ENCODE measurements at places on chromosomes 1 and 21.

DNA sequence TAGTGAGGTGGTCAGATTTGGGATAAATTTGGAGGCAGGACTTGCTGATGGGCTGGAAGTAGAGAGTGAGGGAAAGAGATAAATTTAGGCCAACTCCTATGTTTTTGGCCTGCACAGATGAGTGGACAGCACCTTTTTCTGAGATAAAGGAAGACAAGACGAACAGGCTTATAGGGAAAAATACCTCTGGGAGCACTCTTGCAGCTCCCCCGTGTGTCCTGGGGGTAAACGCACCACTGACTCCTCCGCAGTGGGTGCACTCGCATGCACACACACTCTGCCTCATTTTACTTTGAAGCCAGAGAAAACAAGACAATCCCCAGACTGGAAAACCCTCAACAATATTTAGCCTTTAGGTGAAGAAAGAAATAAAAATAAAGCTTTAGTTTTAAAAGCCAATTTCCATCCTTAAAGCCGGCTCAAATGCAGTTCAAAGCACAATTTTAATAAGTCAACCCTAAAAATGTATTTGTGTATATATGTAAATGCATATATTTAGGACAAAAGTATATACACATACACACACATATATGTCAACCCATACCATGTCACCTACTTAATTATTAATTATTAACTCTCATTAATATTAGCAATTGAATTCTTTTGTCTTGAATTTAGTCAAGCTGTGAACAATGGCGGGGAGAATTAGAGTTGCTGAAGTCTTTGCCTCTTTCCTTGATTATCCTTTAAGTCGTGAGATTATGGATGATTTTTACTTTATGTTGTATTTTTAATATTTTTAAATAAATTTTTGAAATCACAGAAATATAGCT is 341.8 kb downstream of the ZNF326 start:
- H3K4me1 ChIP-seq: no peaks in the 10 kb centered on the region
- DNase-seq: no peak
- no peak overlapping the region for H3K27ac ChIP-seq
- no peaks in the 10 kb centered on the region for H3K36me3 ChIP-seq
- no peaks in the 10 kb centered on the region for H3K27me3 ChIP-seq
- H3K4me3 ChIP-seq: no peak overlapping the region

GRCh38 chr1:245345191-245345884 is 190.6 kb downstream of the KIF26B start:
- H3K27me3 ChIP-seq: no peaks in the 10 kb centered on the region
- no peaks in the 10 kb centered on the region for H3K36me3 ChIP-seq
- H3K4me3 ChIP-seq: no peak overlapping the region

DNA sequence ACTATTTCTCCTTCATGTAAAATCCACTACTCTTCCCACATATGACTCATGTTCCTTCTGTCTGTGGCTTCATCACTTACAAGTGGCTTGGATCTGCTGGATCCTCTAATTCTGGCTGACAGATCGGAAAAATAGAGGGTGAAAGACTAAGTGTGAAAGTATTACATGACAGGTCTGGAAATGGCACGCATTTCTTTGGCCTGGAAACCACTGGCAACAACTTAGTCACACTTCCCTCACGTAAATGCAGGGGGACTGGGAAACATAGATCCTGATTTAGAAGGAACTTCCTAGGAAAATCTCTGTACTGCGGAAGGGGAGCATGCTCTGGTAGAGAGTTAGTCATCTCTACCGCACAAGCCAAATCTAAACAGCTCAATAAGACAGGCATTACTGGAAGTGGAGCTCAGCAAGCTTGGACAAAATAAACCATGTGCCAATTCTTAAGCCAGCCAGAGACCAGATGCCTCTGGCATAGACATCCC is 305.4 kb upstream of the PTBP2 start:
- peak overlapping the region; percentile 75 for H3K27ac ChIP-seq
- no peaks in the 10 kb centered on the region for H3K4me1 ChIP-seq
- no peaks in the 10 kb centered on the region for H3K36me3 ChIP-seq
- H3K4me3 ChIP-seq: no peak overlapping the region
- peak; percentile 77 for DNase-seq

- H3K4me1 ChIP-seq: peaks cover 13% of the 10 kb centered on the region
- H3K27me3 ChIP-seq: no peaks in the 10 kb centered on the region
- H3K36me3 ChIP-seq: no peaks in the 10 kb centered on the region
- no peak overlapping the region for H3K4me3 ChIP-seq
- no peak overlapping the region for H3K27ac ChIP-seq
- no peak for DNase-seq
These were observed 3.3 kb downstream of the NCMAP start for GRCh38 chr1:24558902-24559791.

GRCh38 chr1:215730600-215730999 is 163.5 kb downstream of the KCTD3 start:
- no peak overlapping the region for H3K27ac ChIP-seq
- no peaks in the 10 kb centered on the region for H3K36me3 ChIP-seq
- DNase-seq: no peak
- H3K4me1 ChIP-seq: no peaks in the 10 kb centered on the region
- H3K4me3 ChIP-seq: no peak overlapping the region

GRCh38 chr1:58204284-58204683 is 342.2 kb downstream of the OMA1 start:
- no peak overlapping the region for H3K27ac ChIP-seq
- no peaks in the 10 kb centered on the region for H3K4me1 ChIP-seq
- H3K4me3 ChIP-seq: no peak overlapping the region
- no peaks in the 10 kb centered on the region for H3K36me3 ChIP-seq
- no peaks in the 10 kb centered on the region for H3K27me3 ChIP-seq

DNA sequence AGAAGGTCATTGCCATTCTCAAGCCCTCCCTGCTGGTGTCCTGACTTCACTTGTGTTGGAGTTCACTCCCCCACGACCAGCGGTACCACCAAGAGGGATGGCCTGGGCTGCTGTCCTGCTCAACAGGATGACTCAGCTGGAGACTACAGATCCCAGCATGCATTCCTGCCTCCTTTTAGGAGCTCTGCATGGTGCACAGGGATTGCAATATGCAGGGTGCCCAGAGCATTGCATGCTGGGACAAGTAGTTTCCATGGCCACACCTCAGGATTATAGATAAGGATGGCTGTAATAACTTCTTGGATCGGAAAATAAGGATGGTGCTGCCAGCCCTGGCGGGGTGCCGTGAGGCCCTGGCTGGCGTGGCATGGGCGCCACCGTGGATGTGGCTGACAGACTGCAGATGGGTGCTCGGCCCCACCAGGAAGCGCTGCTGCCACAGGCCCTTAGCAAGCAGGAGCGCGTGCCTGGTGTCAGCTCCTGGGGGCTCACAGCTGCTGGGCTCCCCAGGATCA is 150.0 kb downstream of the CASZ1 start:
- peak overlapping the region; percentile 43 for H3K27ac ChIP-seq
- no peak overlapping the region for H3K4me3 ChIP-seq
- peaks cover 58% of the 10 kb centered on the region for H3K36me3 ChIP-seq
- no peaks in the 10 kb centered on the region for H3K27me3 ChIP-seq
- H3K4me1 ChIP-seq: no peaks in the 10 kb centered on the region

GRCh38 chr1:168972887-168973286 is 133.6 kb upstream of the ATP1B1 start:
- H3K27me3 ChIP-seq: no peaks in the 10 kb centered on the region
- H3K4me1 ChIP-seq: no peaks in the 10 kb centered on the region
- no peak for DNase-seq
- no peaks in the 10 kb centered on the region for H3K36me3 ChIP-seq

- no peaks in the 10 kb centered on the region for H3K36me3 ChIP-seq
- peaks cover 41% of the 10 kb centered on the region for H3K4me1 ChIP-seq
- no peak overlapping the region for H3K27ac ChIP-seq
- peak; percentile 82 for DNase-seq
These were observed 3.4 kb downstream of the ADGRB2 start for GRCh38 chr1:31760471-31761470.

Data from right atrium auricular region (tissue), 2 donors.